ENCODE measurements at places on chromosomes 2 and 18.
A peak's percentile ranks its signal among the peaks of the same experiment; 100 is the strongest.

- peak; percentile 2 for DNase-seq
These were observed 59.9 kb downstream of the BIN1 start for GRCh38 chr2:127047054-127047453.

GRCh38 chr2:221883976-221884375 is 311.9 kb upstream of the EPHA4 start:
- no peak for DNase-seq

- DNase-seq: peak; percentile 93
These were observed 48.5 kb upstream of the LRPPRC start for GRCh38 chr2:44044281-44044720.

DNA sequence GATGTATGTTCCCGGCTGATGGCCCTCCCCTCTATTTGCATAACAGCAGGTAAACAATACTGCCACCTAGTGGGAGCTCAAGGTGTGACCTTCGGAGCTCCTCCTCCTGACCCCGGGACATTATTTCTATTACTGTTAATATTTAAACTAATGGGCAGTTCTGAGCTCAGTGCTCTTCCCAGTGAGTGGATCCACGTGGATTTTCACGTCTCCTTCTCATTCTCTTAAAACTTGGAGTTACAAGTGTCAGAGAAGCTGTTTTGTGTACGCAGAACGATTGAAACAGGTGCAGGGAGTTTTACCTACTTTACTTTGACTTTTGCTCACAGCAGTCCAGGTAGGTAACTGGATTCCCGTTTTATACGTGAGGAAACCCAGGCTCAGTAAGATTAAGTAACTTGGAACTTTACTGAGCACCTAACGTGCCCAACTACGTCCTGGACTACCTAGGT is 127.3 kb downstream of the PRKCE start:
- peak; percentile 82 for DNase-seq

DNA sequence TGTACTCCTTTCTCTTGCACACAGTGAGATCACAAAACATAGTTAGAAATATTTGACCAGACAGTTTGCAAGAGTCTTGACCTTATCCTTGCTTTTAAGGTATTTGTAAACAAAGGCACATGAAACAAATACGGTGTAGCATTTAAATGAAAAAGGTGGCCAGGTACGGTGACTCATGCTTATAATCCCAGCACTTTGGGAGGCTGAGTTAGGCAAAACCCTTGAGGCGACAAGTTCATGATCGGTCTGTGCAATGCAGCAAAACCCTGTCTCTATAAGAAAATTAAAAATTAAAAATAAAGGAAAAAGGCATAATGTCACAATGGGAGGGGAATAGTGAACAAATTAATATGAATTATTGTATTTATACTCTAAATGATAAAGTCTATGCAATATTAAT is 109.5 kb upstream of the PIK3C3 start:
- DNase-seq: no peak

GRCh38 chr2:44112096-44112495 is 56.6 kb upstream of the PPM1B start:
- no peak for DNase-seq

DNA sequence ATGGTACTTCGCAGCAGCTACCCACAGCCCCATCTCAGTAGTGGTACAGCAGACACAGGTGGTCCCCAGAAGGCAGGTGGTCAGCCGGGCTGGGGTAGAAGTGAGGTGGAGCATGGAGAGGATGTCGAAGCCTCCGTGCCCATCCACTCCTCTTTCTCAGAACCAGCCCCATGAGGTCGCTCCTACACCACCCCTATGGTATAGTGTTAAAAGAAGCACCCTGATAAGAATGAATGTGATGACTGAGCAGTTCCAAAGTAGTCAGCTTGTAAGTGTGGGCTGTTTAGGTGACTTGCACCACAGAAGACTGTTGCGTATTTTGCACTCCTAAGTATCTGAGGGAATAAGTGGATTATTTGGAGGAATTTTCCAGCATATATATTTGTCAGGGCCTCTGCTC is 111.3 kb downstream of the WDSUB1 start:
- no peak for DNase-seq

DNA sequence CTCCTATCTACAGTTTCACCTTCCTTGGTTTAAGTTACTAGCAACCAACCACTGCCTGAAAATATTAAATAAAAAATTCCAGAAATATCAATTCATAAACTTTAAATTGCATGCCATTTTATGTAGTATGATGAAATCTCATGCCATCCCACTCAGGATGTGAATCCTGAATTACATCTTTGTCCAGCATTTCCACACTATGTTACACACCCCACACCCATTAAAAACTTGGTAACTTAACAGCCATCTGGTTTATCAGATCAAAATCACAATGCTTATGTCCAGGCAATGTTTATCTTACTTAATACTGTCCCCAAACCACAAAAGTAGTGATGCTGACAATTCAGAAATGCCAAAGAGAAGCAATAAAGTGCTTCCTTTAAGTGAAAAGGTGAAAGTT is 21.6 kb downstream of the CUL3 start:
- no peak for DNase-seq

GRCh38 chr2:144432921-144433320 is 87.0 kb downstream of the ZEB2 start:
- DNase-seq: no peak

- DNase-seq: no peak
These were observed 42.4 kb downstream of the SP3 start for GRCh38 chr2:173922760-173923159.

DNA sequence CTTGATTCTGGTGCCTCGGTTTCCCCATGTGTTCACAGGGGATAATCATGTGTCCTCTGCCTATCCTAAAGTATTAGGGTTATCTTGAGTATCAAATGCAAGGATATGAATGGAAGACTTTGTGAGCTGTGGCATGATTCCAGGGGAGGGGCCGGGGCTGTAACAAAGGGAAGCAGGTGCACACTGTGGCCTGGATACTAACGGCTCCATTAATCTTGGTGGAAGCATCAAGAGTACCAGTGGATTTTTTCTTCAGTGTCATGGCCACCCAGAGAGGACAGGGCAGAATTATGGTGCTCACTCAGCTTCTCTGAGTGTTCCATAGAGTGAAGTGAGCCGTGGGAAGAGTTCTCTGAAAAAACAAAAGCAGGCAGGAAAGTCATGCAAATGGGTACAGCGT is 320.1 kb downstream of the ALK start:
- no peak for DNase-seq

- no peak for DNase-seq
These were observed 49.7 kb upstream of the CDC42EP3 start for GRCh38 chr2:37721201-37721560.

DNA sequence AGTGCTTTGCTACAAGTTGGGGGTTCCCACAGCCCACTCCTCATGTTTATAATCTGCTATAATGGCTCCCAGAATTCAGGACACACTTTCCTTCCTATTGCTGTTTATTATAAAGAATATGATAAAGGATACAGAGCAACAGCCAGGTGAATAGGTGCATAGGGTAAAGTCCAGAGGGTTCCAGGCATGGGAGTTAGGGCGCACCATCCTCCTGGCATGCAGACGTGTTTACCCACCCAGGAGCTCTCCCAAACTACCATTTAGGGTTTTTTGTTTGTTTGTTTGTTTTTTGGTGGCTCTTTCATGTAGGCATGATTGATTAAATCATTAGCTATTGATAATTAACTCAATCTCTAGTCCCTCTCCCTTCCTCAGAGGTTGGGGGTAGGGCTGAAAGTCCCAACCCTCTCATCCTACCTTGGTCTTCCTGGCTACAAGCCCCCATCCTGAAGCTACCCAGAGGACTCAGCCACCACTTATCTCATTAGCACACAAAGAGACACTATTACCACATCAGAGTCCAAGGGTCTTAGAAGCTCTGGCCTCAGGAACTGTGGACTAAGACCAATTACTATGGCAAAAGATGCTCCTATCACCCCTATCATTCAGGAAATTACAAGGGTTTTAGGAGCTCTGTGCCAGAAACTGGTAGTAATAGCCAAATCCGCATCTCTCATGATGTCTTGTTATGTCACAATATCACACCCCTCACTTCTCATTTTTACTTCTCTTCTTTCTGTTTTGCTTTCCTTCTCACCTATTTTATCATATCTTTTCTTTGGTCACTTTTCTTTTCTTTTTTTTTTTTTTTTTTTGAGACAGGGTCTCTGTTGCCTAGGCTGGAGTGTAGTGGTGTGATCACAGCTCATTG is 154.9 kb upstream of the TTC39C start:
- DNase-seq: no peak

- DNase-seq: no peak
These were observed 6.9 kb upstream of the DPYSL5 start for GRCh38 chr2:26840937-26841610.

GRCh38 chr2:137115081-137115794 is 349.9 kb downstream of the THSD7B start:
- DNase-seq: no peak

- DNase-seq: no peak
These were observed 1.8 kb downstream of the STRN start for GRCh38 chr2:36964496-36965058.

- no peak for DNase-seq
These were observed 3.5 kb upstream of the KLHL29 start for GRCh38 chr2:23381485-23381884.

- DNase-seq: no peak
These were observed 104.5 kb upstream of the KLHL14 start for GRCh38 chr18:32877371-32877770.

- peak; percentile 54 for DNase-seq
These were observed 81.1 kb downstream of the RAPH1 start for GRCh38 chr2:203453858-203454451.

DNA sequence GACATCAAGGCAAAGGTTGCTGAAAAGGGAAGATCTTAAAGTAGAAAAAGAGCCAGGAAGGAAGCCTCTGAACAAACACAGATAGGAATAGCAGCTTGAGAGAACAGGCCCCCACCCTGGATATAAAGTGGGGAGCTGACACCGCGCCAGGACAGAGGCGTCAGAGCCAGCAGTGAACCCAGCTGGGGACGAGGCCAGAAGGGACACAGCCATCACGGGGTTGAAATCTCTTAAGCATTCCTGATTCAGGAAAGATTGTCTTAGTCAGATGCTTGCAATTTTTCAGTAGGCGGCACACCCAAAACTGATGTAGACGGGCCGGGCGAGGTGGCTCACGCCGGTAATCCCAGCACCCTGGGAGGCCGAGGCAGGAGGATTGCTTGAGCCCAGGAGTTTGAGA is 93.8 kb upstream of the PHLPP1 start:
- DNase-seq: no peak

DNA sequence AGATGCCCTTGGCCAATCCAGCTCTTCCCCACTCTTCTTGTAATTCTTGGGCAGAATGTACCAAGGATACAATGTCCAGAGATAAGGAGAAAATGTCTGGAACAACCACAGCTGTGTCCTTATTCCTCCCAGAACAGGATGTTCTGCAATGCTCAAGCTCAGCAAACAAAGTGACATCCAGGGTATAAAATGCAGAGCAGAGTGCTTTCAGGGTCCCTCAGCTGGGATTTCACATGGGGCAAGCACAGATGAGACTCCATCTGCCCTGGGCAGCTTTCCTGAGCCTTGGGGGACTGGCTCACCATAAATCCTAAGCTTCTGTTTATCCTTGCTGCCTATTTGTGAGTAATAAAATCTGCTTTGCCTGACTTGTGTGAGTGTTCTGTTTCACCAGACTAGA is 127.4 kb downstream of the VAPA start:
- no peak for DNase-seq

- DNase-seq: no peak
These were observed 448.5 kb downstream of the ZEB2 start for GRCh38 chr2:144071461-144071860.

DNA sequence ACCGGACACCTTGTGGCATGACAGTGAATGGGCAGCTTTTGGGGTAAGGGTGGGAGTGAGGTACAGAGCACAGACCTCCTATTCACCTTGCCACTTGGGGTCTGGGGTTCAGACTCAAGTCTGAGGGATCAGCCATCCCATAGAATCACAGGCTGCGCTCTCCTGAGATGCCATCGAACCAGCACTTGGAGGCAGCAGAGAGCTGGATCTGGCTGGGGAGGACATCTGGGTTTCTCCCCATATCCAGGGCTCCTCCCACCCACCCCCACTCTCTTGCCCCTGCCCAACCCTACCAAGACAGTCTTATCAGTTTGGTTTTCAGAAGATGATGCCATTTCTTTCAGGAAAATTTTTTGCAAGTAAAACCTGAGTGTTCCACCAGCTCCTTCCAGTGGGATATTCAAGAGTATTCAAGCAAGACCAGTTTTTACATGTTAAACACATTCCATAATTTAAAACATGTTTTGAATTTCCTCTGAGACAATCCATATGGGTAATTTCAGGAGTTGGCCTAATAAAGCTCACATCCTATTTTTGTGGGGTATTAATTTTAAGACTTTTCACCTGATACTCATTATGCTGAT is 29.2 kb upstream of the TEX44 start:
- DNase-seq: peak; percentile 74

- DNase-seq: no peak
These were observed 706 bp downstream of the LAMA1 start for GRCh38 chr18:7116792-7117389.

- no peak for DNase-seq
These were observed 114.4 kb upstream of the NOL4 start for GRCh38 chr18:34339155-34339554.

DNA sequence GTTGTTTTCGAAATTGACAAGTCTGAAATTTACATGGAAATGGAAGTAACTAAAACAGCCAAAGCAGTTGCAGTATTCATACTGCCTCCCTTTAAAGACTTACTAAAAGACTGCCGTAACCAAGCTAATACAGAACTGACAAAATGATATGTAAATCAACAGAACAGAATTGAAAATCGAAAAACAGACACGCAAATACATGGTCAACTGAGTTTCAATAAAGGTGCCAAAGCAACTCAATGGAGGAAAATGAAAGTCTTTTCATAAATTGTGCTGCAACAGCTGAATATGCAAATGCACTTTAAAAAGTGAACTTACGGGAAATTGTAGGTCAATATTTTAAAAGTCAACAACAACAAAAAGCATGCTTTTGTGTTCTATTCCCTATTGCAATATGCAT is 34.2 kb downstream of the TMEM131 start:
- DNase-seq: no peak

- DNase-seq: no peak
These were observed 55.2 kb downstream of the CCDC88A start for GRCh38 chr2:55364189-55365055.

DNA sequence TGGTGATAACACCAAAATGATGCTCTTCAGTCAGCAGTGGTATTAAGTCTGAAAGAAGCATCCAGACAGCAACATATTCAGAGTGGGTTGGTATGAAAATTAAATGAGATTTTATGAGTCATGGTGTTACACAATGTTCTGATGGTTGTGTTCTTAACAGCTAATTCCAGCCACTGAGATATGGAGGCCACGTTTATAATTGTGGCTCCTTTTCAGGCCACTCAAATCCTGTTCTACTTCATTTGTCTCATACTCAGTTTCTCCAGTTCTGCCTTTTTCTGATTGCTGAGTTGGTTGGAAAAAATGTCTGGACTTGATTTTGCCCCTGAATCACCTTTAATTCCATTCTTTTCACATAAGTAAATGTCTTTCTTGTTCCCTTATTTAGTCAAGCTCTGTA is 162.7 kb upstream of the COL3A1 start:
- DNase-seq: no peak

GRCh38 chr2:2762913-2763312 is 431.8 kb upstream of the MYT1L start:
- DNase-seq: no peak

- no peak for DNase-seq
These were observed 51.9 kb downstream of the EFEMP1 start for GRCh38 chr2:55871637-55872036.
